ENCODE measurements at places on chromosomes 7 and 10.
A peak's percentile ranks its signal among the peaks of the same experiment; 100 is the strongest.

- DNase-seq, result peak; percentile 59
Measured at GRCh38 chr7:137846827-137847567, at the start of gene DGKI. TSS of gene DGKI (minus strand) at chr7:137846974.

DNA sequence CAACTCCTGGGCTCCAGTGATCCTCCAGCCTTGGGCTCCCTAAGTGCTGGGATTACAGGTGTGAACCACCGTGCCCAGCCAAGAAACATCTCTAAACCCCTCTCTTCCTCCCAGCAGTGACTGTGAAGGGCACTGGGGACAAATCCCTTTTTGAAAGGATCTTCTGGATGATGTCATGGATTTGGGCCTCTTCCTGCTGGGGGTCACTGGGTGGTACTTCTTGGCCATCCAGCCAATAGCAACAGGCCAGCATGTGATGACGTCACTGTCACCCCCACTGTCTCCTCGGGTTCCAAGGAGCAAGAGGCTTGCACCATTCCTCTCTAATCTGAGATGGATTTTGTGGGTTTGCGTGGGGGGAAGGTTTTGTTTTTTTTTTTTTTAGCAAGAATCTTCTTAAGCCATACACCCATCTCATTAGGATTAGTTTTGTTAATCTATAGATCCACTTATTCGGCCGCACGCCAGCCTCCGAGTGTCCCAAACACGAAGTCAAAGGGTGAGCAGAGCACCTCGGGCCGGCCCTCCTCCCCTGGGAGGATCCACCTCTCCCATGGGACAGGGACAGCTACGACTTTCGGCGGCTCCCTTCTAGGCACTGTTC is 29.4 kb upstream of the TNRC18 start:
- peak; percentile 54 for DNase-seq

DNA sequence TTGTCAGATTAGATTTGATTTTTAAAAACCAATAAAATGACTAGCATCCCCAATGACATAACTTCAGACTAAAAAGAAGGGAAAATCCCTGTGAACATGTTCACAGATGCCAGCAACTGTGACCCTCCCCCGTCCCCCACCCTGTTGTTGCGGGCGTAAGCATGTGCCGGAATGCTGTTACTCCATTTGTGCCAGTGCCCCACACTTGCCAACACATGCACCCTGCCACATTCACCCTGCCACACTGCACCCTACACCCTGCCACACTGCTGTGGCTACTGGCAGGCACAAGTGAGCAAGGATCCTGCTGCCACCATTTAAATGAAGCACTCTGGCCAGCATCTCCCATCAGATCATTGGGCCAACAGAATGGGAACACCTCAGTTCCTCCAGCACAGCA is 540.2 kb downstream of the GRID1 start:
- DNase-seq, result no peak

- no peak for DNase-seq
Measured at GRCh38 chr7:128939075-128939860, 1.5 kb downstream of the IRF5 start.

GRCh38 chr7:37476428-37476827 is 27.8 kb upstream of the ELMO1 start:
- DNase-seq, result no peak
